ENCODE measurements at places on chromosomes 1 and 21. TPM values are rescaled to one million over a fixed set of nuclear protein-coding genes. Genes with fewer than 3 reads are reported as not detected.

Gene KIAA0040
- 4.2 TPM for total RNA-seq

- no peak for DNase-seq
Measured at GRCh38 chr1:92125204-92125603, 45.1 kb downstream of the BTBD8 start.

- DNase-seq = no peak
Measured at GRCh38 chr1:164719676-164720439, 160.9 kb downstream of the PBX1 start.

DNA sequence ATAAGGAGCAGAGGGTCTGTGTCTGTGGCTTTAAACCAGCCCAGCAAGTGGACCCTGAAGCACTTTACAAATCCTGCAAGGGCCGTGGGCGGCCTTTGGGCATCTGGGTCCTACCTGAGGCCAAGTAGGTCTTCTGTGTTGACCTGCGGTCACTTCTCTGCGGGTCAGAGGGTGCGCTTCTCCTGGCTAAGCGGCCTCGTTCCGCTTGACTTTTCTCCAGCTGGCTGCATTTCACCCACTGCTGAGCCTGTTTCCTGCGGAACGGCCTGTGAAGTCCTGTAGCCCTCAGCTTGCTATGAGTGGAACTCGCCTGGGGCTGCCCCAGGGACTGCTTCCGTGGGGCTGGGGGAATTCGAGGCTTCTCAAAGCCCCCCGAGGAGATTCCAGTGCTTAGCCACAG, 43.3 kb downstream of the SLC37A1 start:
- DNase-seq = no peak

DNA sequence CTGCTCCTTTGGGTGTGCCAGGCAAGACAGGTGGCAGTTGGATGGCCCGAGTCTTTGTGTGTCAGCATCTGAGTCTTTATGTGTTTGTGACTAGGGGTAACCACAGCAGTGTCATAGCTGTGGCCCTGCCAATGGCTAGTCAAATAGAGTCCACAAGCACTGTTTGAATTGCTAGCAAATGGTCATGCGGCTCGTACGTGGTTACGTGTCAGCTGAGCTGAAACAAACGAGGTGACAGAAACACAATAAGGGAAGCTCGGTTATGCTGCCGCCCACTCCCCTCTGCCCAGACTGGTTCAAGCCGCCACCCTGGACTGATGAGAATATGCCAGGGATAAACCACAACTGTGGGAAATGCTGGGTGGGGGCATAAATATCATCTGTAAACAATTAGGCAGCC, 174.3 kb upstream of the LMO4 start:
- DNase-seq = no peak
